NCI-H510A treated with DMSO at 0.1 percent for 48 hours (cell line): ENCODE measurements at places on chromosomes 5 and 9.

GRCh38 chr5:54234304-54234933, 76.0 kb downstream of the ARL15 start:
- peak; percentile 34 for DNase-seq

- no peak for DNase-seq
These were observed 41.8 kb upstream of the LHFPL2 start for GRCh38 chr5:78690253-78690972.

DNA sequence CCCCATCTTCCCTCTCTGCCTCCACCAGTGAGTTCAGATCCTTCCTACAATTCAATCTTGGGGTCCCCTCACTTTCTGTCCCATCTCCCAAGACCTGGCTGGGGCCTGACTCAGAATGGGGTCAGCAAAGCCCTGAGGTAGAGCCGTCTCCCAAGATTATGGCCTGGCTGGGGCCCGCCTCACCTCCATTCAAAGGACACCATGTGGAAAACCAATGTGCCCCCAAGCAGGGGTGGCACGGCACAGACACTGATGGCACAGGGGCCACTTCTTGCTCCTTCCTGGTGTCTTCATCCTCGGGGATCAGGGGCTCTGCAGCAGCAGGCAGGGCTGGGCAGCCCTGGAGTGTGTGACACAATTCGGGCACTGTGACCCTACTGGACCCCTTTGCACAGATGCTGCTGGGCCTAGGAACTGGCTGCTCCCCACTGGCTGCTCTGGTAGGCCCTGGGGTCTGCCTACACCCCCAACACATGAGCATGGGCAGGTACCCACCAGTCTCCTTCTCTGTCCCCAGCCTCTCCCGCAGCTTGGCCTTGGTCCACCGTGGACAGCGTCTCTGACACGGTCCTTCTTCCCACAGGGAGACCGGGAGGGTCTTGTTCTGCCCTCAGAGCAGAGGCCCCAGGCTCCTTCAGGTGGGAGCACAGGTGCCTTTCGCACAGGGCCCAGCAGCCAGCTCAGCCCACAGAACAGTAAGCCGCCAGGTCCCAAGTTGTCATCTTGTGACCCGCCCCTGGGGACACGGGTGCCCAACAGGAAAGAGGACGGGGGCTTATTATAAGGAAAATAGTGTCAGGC, 89.5 kb downstream of the ADAMTS2 start:
- no peak for DNase-seq

DNA sequence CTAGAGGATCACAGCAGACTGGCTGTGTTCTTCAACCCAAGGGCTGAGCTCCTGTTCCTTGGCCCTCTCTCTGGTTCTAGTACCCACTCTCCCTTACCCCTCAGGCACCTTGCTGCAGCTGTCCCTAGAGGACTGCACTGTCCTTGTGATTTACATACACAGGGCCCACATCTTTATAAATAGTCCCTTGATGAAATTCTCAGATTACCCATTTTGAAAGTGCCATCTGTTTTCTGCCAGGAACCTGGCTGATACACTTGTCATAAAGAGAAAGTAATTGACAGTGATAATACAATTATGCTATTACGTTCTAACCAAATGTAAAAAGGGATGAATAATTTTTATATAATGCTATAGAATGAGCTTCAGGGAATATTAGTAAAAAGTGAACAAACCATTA, 16.5 kb upstream of the SPARC start:
- DNase-seq: no peak

DNA sequence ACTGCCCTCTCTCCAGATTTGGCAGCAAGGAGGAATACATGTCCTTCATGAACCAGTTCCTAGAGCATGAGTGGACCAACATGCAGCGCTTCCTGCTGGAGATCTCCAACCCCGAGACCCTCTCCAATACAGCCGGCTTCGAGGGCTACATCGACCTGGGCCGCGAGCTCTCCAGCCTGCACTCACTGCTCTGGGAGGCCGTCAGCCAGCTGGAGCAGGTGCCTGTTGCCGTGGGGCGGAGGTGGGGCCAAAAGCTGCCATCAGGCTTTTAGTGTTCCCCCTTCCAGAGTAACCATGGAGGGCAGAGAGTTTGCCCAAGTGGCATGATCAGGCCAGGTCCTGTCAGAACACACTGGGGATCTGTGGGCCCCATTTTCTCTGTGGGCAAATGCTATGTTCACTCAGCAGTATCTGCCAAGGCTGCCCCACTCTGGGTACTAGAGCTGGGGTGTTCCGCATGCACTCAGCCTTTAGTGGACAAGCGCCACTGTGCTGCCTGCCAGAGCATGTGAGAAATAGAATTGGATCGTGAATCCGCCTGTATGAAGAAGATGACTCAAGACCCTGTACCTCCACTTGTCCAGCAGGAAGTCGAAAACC, 117.1 kb downstream of the DAB2IP start:
- DNase-seq: no peak
